ENCODE measurements at places on chromosomes 5 and 9.

DNA sequence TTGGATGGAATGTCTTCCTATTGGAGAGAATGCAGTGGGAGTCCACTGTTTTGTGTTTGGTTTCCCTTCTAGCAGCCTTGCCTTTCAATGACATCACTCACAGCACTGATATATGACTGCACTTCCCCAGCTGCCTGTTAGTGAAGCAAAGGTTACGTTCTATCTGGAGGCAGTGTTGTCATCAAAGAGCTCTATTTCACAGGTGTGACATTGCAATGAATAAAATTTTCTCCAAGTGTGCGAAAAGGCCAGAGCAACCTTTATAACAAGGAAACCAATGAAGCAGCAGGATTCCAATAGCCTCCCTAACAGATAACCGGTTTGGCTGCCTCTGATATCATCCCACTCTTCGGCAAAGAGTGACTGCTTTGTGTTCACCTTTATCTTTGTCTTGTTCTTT lies 523.5 kb upstream of the ZNF608 start:
- no peak for DNase-seq

DNA sequence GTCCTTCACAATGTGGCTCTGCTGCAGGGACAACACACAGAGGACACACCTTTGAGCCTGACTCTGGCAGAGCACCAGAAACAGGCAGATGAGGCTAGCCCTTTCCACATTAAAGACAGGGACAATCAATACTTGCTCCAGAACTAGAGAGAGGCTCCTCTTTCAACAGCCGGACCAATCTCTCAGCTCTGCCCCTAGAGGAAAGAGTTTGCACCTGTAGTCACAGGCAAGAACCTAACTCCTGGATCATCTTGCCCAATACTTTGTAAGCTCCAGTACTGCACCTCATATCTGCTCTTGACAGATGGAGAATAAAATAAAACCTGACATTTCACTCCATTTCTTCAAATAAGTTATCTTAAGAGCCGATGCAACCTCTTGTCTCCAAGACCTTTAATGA lies 52.1 kb downstream of the EPB41L4A start:
- no peak for DNase-seq

DNA sequence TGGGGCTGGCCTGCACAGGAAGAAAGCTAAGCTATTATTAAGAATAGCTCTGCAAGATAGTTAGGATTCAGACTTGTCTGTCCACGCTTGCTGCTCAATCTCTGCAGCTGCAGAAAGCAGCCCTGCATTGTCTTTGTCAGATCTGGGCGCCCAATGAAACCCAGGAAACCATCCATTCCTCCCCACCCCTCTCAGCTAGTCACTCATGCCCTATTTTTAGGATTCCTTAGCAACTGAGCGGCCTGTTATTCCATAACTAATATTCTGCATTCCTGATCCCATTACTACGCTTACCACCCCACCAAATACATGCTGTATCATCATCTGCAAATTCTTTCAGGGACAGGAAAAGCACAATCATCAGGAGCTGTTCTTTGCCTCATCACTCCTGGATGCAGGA lies 52.9 kb upstream of the APC start:
- no peak for DNase-seq

GRCh38 chr5:157857816-157858526 lies 974 bp downstream of the CLINT1 start:
- no peak for DNase-seq

GRCh38 chr5:140042393-140042642 lies 781 bp downstream of the NRG2 start:
- DNase-seq: no peak

DNA sequence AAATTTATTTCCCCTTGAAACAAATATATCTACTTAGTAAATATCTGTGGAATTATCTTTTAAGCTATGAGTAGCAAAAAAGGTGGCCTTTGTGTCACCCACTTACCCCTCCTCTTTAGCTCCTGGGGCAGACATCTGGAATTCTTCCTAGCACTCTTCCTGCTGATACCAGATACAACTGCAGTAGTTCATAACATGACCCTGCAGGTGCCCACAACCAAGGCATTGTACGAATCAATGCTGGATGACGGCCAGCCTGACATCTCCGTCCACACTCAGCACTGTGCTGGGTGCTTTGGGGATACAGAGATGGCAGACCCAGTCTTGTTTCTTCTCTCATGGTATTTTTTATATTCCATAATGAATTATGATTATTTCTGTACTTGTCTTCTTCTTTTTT lies 152.3 kb downstream of the GOLPH3 start:
- DNase-seq: no peak

DNA sequence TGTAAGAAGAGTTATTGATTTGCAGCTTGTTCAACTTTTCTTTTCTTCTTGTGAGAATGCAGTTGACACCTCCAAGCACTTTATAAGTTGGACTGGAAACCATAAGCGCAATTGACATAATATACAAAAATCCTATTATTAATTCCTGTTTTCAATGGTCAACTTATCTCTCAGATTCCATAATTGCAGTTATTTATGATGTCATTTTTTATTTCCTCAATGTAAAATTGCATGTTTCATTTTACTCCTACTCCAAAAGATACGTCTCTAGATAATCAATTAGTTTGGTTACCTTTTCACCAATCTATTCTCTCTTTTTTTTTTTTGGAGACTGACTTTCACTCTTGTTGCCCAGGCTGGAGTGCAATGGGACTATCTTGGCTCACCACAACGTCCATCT lies 1416.1 kb upstream of the CDH6 start:
- DNase-seq: no peak

DNA sequence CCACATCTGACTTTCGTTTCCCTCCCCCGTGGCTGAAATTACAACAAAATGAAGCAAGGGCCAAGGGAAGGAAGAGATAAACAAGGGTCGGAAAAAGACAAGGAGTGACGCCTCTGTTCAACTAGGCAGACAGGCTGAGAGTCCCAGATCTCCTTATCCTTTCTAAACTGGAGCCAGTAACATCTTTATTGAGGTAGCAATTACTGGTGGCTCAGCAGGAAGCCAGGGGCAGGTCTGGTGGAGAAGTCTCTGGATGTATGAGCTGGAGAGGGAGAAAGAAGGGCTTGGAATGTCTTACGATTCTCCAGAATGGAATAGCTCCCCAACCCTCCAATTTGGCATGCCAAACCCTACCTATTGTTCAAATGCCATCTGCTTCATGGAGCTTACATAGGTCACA lies 190.8 kb upstream of the BRINP1 start:
- DNase-seq: no peak

DNA sequence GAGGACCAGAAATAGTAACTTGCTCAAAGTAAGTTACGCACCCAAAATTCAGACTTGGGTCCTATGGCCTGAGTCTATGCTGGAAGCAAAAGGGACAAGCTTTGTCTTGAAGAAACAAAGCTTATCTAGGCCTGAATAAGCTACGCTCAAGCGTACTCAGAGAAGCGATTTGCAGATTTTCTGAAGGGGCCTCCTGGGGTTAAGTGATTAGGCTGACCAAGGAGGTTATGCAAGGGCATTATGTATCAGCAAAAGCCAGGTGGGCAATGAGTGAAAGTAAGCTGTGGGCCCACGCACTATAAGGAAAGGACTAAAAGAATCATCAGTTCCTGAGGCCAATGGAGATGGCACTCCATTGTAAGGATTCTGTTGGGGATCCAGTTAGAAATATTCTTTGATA lies 122.1 kb downstream of the SNX18 start:
- DNase-seq: no peak
